AG09319 (cell line): ENCODE measurements at places on chromosomes 16 and 17.

GRCh38 chr16:14187517-14188338, 116.6 kb downstream of the MRTFB start:
- no peak for DNase-seq

DNA sequence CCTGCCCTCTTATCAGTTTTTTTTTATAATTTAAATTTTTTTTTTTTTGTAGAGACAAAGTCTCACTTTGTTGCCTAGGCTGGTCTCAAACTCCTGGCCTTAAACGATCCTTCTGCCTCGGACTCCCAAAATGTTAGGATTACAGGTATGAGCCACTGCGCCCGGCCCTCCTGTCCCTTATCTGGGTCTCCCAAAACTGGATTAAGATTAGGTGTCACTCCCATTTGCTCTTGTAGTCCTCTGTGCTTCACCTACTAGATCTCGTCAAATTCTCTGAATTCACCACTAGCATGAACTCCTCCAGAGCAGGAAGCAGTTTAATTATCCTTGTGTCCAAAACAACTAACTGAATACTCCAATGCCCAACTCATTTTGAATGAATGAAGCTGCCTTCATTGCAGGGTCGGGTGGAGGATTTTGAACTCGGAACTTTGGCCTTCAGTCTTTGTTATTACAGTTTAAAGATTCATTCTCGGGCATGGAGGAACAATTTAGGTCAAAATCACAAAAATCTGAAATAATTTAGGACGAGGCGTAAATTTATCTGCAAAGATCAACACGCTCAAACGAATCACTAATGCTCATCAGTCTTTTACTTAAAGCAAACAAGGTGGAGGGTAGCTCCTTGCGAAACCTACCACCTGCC, 802 bp upstream of the ATXN2L start:
- no peak for DNase-seq

GRCh38 chr17:64067657-64068056, 47.2 kb upstream of the ICAM2 start:
- DNase-seq = no peak

- no peak for DNase-seq
Measured at GRCh38 chr16:11619327-11619851, 32.7 kb upstream of the LITAF start.

- DNase-seq = peak; percentile 49
Measured at GRCh38 chr16:58589326-58589905, 40.2 kb downstream of the CNOT1 start.

- DNase-seq = peak; percentile 97
Measured at GRCh38 chr16:67311607-67312488, 14.7 kb downstream of the KCTD19 start.

DNA sequence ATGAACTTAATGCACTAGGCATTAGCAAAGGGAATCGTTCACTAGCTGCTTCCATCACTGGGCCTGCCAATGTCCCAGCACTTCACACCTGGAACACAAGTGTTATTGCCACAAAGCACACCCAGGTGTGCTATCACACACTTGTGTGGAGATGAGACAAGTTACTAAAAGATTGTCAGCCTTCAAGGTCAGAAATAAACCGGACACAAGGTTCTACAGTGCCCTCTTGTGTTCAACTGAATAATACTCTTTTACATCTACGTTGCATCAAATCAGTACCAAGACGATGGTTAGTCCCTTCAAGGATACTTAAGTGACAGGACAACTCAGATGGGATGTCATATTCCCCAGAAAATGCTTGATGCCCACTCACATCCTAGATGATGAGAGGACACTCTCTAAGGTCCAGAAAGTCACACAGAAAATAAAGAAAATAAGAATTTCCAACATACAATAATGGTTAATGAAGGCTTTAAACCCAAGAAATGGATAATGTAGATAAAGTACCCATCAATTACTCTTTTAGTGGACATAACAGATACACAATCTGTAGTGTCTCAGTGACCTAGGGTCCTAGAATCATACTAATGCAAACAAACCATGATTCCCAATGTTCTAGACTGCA, 16.4 kb upstream of the GLG1 start:
- DNase-seq = no peak

DNA sequence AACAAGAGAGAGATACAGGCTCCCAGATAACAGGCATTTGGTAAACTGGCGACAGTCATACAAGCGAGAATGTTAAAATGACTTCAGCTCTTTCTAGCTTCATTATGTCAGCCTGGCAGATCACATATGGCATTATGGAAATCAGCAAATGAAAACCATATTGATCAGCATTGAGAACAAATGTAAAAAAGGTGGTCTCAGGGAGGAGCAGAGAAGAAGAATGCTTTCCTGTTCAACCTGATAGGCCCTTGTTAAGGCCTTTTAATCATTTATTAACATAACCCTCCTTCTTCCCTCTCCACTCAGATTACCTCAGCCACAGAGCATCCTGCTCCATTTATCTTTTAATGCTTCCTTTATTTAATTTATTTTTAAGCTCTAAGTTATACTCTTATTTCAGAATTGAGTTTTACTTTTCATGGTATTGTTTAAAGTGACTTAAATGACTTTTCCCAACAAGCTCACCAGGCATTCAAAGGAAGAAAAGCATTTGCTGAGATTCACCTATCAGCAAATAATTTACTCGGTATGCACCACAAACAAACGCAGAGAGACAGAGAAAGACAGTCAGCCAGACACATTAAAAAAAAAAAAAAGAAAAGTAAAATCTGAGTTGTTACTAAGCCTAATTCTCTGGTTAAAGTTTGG, 243.9 kb upstream of the TBX2 start:
- DNase-seq = no peak

- no peak for DNase-seq
Measured at GRCh38 chr16:48492133-48492532, 106.9 kb upstream of the SIAH1 start.
